ENCODE measurements at places on chromosomes 6 and 20.

DNA sequence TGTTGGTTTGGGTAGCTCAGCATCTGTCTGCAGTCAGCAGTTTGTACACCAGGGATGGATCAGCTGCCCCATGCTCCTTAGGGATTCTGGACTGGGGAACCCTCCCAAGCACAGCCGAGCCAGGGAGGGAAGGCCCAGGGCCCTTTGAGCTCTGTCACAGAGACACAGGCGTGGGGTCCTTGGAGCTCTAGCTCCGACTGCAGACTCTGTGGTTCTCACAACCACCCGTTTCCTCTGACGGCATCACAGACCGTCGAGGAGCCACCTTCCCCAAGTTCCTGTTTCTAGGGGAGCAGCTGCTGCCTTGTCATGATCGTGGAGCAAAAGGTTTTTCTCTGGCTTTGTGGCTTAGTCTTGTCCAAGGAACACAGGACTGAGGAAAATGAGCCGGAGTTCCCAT, at the start of gene SLA2:
Gene SLA2, minus strand, starts transcription at position 199 of the 400 bp plus-strand sequence. CDS start 4,861 bp downstream, outside the sequence.
- DNase-seq, result peak; percentile 47

- no peak for DNase-seq
Measured at GRCh38 chr6:41352396-41352795, 17.0 kb downstream of the NCR2 start.

- no peak for DNase-seq
Measured at GRCh38 chr6:137794516-137795201, 72.4 kb upstream of the TNFAIP3 start.

DNA sequence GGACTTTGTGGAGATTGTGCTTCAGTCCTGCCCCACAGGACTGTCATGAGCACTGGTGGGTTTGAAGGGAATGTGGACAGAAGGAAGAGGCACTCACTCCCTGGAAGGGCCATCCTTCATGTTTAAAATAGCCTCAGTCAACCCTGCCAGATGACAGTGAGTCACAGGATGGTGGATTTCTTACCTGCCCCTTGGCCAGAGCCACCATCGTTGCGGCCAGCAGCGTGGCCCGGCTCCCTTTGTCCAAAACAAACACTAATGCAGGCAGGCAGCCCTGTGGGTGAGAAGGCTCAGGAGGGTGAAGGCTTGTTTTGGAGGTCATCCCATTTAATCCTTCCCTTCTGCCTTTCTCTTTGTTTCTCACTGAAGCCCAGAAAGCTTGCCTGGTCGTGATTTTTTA, 422.7 kb downstream of the CD83 start:
- no peak for DNase-seq

DNA sequence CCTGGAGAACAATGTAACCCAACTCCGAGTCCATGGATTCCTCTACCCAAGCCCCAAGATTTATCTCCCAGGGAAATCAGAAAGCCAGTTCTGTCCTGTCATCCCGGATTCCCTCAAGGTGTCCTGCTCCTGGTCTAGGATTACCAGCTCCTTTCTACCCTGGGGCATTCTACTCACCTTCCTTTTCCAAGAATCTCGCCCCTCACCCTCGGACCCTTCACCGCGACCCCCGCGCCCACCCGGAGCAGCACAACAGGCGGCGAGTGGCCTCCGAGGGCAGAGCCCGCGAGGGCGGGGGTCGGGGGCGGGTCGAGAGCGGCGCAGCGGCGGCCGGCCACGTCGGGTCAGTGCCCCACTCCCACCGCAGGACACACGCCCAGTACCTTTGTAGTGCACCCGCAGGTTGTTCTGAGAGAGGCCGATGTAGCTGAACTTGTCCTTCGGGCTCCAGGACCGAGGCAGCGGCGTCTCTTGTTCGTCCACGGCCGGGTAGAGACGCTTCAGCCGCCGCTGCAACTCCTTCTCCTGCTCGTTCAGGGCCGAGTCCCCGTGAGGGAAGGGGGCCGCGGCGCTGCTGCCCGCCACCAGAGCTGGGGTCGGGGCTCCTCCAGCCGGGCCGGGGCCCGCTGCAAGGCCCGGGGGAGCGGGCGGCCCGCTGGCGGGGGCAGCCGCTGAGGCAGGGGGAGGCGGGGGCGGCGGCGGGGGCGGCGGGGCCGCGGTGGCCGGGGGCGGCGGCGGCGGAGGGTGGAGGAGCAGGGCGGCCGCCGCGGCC, 897 bp downstream of the RANBP9 start:
- no peak for DNase-seq

DNA sequence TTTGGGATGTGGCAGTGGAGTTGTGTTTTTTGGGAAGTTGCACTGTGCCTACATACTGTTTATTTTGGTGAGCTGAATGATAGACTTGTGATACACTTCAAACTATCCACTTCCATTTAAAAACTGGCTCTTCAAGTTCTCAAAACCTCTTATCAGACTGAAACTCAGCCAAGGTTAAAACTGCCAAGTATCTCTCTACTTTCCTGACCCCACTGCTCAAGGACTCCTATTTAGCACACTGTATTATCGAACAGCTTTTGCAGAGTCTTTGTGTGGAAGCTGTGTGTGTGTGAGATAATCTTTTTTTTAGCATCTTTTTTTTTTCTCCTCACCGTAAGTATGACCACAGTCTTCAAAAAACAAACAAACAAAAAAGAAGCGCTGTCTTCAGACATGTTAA, 21.1 kb downstream of the STX11 start:
- DNase-seq, result no peak

- no peak for DNase-seq
Measured at GRCh38 chr6:113570161-113570560, 287.0 kb upstream of the MARCKS start.

DNA sequence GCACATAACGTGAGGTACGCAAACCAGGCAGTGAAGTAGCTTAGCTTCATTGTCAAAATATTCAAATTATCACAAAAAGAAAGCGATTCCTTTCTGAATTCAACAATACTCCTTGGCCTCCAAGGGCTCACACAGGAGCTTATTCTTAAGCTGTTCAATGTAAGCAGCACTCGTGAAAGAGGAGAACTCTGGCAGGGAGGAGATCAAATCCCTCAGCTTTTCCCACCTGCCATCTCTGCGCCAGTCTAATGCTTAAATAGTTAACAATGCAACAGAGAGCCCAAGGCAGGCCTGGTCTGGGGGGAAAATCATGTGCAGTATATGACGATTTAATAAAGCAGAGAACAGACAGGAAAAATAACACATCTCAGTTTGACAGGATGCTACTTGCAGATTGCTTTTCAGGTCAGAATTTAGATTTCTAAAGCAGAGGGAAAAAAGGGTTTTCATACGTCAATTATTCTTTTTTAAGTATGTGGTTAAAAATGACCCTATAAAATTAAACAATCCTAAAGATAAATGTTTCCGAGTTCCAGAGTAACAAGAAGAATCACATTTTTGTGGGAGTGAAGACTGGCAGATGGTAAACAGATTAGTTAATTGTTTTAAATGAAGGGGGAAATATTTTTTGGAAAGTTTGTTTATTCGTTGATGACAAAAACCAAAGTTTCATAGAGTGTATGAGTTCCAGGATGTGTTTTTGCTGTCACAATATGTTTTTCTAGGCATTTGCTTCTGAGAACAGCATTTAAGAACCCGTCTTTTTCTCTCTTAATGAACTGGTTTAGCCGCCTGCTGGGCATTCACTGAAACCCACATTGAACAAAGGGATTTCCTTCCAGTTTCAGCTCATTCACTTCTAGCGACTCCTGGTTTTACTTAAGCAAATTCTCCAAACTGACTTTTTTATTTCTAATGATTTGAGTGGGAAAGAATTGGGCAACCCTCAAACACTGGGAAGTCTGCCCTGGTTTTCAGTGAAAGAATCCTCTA, 45.9 kb downstream of the PLAGL1 start:
- no peak for DNase-seq

DNA sequence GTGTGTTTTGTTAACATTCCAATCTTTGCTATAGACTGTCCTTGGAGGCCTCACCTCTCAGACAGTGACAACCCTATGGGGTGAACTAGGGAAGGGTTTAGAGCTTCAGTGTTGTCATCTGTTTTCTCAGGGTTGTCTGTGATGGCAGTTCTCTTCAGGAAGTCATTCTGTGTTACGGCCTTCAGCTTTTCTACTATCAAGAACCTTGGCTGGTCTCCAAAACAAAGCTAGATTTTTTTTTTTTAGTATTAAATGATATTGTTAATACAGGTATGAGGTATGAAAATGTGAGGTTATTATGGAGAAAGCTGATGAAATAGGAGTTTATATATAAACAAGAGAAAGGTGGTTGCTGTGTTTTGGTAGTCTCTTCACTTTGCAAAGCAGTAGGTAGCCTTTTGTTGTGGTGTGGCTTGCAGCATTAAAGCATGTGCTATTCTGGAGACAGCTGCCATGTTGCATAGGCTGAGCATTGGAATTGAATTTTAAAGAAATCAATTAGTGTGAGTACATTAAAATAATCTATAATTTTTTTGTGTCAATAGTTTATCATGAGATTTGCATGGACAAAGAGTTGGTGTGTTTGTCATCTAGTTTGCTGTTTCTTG, 162.6 kb downstream of the CARMIL1 start:
- DNase-seq, result no peak

DNA sequence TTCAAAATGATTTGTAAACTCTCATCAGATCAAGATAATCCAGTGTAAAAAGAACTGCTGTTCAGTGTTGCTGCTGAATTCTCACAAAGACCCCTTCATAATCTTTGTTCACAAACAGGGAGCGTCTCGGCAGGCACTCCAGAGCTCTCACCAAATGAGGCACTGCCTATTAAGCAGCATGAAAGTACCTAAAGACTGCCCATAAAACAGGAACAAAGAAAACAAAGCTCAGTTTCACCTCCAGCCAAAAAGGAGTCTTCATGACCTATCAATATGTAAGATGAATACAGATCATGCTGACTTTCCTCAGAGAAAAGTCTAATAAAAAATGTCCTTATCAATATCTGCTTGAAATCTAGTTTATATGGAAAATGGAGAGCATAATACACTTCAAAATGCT, 41.8 kb downstream of the GPR63 start:
- no peak for DNase-seq
